Stimulated activated CD4-positive, alpha-beta T cell treated with anti-CD3 and anti-CD28 coated beads, Interleukin-1b, Interleukin-23, amount 100 ng/mL, for 1 hour (primary cell): ENCODE measurements at places on chromosomes 12 and 14.
A peak's percentile ranks its signal among the peaks of the same experiment; 100 is the strongest.

GRCh38 chr12:71664411-71665089 is 449 bp downstream of the THAP2 start:
- no peak for DNase-seq

DNA sequence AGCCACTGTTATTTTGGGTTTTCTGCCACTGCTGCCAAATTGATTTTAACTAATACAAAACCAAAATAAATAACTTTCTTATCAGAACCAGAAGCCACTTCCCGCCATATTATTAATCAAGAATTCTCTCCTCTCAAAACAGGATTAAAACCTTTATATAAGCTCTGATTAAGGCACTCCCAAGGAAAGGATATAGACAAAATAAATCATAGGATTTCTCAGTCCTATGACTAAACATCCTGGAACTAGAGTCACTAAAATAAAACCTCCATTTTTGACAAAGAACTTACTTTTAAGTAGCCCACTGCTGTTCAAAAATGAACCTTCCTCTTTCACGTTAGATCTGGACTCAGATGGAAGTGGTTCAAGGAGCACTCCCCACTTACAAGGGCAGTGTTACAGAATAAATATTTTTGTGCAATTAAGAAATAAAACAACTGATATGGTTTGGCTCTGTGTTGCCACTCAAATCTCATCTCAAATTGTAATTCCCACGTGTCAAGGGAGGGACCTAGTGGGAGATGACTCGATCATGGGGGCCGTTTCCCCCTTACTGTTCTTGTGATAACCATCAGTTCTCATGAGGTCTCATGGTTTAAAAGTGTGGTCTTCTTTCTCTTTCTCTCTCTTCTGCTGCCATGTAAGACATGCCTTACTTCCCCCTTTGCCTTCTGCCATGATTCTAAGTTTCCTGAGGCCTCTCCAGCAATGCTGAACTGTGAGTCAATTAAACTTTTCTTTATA is 26.4 kb downstream of the GXYLT1 start:
- DNase-seq: no peak

- DNase-seq: no peak
Observed at GRCh38 chr14:84361476-84361875, 1168.5 kb upstream of the FLRT2 start.

GRCh38 chr14:89366864-89367778 is 49.9 kb downstream of the FOXN3 start:
- no peak for DNase-seq

- no peak for DNase-seq
Observed at GRCh38 chr14:56812364-56813141, 2.3 kb upstream of the OTX2 start.

DNA sequence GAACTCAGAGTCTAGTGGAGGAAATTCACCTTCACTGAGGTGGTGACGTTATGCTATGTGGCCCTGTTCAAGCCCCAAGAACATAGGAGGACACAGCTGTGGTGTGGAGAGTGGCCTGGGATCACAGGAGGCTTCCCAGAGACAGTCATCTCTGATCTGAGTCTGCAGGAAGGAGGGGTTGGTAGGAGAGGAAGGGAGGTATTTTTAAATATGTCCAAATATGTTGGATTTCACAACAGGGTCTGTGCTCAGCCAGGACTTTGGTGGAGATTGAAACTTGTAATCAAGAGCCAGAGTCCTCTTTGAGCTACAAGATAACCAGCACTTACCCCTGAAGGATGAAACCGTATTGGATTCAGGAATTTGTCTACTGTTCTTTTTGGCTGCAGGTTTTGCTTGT is 26.4 kb upstream of the MED13L start:
- no peak for DNase-seq

- no peak for DNase-seq
Observed at GRCh38 chr14:95374239-95374997, 54.7 kb upstream of the CLMN start.

DNA sequence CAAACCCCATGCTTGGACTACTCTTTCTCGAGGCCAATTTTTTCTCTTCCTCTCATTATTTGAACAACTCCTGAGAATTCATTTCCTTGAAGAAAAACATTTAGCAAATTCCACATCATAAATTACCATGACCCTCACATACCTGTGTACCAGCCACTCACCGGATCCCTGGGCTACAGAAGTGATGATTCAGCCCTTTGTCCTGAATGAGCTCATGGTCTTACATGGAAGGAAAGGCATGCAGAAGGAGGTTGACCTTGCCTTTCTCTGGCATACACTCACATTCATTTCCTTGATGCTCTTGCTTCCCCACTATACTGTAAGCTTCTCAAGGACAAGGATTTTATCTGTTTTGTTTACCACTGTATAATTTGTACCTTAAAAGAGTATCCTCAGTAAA is 191.5 kb downstream of the SLC5A8 start:
- DNase-seq: no peak

GRCh38 chr12:8644345-8645248 is 18.0 kb downstream of the MFAP5 start:
- DNase-seq: no peak

GRCh38 chr14:77105145-77105939 is 7.3 kb downstream of the CIPC start:
- DNase-seq: no peak

DNA sequence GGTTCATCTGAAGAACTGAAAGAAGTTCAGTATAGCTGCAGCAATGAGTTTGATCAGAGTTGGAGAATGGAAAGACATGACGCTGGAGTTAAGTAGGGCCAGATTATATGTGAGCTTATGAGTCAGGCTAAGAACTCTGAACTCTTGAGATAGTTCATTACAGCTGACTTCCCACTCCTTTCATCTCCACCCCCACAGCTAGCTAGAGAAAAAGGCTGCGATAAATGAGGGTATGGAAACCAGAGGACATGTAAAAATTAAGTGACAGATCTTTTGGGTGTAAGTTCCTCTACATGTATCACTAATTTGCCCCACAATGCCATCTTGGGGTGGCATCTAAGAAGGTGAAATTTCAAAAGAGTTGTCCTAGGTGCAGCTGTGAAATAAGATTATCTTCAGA is 28.6 kb downstream of the PYM1 start:
- DNase-seq: peak; percentile 6

DNA sequence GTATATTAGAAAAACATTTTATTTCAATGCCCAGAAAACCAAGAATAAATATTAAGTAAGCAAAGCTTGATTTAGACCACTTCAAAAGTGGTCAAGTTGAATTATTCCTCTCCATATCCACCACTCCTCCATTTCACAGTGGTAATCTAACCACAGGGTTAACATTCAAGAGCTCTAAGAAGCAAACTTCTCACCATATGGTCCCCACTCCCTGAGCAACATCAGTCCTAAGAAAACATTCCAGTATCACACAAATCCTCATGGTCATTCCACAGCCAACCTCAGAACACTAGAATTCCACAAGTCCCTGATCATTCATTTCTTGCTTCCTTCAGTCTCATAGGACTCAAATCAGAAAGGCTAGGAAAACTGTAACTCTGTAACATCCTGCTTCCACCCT is 47.9 kb downstream of the ST8SIA1 start:
- DNase-seq: no peak

DNA sequence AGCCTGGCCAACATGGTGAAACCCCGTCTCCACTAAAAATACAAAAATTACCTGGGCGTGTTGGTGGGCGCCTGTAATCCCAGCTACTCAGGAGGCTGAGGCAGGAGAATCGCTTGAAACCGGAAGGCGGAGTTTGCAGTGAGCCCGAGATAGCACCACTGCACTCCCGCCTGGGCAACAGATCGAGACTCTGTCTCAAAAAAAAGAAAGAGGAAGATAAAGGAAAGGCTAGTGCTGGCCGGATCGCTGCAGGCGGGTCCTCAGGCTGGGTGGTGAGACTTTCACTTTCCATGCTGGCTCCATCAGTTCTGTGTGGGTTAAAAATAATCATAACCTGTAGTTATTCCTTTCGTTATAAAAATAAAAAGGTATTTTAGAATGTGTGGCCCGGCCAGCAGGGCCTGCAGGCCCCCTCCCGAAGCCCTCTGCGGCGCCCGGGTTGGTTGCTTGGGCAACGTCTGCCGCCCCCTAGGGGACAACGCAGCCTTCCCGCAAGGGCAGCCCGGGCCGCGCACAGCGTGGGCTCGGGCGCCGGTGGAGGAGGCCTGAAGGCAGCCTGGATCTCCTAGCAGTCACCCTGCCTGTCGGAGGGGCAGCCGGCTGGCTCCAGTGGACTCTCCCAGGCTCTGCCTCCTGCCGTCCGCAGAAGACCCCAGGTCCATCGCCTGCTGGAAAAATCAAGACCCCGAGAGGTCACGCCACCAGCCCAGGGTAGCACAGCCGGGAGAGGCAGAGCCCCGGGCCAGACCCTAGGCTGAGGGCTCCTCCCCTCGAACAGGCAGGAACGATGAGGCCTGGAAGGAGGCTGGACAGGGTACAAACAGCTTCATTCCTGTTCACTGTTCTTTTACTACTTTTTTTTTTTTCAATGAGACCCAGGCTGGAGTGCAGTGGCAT is 5.0 kb upstream of the SLC25A47 start:
- DNase-seq: peak; percentile 24

DNA sequence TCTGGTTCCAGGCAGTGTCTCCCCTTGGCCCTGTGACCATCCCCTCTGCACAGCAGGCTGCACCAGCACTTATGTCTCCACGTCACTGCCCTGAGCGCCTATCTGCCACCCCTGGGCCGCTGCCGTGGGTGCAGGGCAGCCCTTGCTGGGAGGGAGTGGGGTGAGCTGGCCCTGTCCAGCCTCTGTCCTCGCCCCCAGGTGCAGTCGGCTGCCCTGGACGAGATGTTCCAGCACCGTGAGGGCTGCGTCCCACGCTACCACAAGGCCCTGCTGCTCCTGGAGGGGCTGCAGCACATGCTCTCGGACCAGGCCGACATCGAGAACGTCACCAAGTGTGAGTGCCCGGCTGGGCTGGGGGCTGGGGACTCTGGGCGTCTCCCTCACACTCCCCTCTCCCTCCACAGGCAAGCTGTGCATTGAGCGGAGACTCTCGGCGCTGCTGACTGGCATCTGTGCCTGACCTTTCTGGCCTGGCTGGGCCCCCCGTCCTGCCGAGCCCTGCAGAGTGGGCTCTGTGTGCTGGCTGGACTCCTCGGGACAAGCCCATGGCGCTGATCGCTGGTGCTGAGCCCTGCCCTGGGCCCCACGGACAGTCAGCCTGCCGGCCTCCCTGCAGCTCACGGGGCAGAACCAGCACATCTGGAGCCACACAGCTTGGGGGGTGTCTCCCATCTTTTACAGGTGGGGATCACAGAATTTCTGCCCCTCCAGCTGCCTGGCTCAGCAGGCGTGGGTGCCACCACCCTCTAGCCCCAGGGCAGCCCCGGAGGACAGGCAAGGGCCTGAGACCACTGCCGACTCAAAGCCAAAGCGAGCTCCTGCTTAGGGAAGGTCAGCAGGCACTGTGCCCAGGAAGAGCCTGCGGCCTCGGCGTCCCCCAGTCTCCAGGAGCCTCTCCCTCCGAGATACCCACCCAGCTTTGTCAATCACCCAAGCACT is 7.9 kb upstream of the PUS1 start:
- DNase-seq: no peak

GRCh38 chr14:33764876-33765650 is 185.8 kb downstream of the EGLN3 start:
- no peak for DNase-seq

GRCh38 chr12:121093487-121093891 is 39.2 kb upstream of the P2RX7 start:
- DNase-seq: no peak

DNA sequence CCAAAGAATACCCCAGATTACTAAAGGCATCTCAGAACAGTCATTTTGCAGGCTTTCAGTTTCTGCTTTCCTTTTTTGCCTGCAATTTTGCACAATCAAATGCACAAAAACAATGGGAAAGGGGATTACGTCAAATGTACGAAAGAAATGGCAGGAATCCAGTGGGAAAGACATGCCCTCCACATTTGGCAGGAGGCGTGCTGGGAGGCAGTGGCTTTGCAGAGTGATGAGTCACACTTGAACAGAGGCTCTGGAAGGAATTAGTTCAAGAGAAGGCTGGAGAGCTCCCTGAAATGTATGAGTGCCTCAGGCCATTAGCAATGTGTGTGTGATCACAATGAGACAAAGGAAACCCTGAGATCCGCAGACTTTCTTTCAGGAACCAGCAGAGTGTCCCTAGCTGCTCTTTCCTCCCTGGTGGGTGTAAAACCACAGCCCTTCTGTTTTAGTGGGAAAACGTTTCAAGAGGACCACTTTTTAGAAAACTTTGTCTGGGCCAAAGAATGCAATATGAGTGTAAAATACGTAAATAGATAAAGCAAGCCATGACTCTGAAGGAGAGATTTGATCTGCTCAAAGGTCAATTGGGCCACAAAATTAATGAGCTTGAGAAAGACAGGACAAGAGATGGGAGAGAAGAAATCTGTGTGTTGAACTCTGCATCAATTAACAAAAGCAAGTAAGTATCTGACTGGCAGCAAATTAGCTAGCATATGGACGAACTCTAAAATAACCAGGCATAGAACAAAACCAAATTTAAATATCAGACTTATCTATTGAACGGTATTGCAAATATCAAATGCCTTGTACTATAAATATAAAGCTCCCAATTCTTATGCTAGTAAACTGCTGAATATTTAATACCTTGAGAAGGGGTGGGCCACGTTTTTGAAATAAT is 155.4 kb upstream of the PDE3A start:
- DNase-seq: no peak

DNA sequence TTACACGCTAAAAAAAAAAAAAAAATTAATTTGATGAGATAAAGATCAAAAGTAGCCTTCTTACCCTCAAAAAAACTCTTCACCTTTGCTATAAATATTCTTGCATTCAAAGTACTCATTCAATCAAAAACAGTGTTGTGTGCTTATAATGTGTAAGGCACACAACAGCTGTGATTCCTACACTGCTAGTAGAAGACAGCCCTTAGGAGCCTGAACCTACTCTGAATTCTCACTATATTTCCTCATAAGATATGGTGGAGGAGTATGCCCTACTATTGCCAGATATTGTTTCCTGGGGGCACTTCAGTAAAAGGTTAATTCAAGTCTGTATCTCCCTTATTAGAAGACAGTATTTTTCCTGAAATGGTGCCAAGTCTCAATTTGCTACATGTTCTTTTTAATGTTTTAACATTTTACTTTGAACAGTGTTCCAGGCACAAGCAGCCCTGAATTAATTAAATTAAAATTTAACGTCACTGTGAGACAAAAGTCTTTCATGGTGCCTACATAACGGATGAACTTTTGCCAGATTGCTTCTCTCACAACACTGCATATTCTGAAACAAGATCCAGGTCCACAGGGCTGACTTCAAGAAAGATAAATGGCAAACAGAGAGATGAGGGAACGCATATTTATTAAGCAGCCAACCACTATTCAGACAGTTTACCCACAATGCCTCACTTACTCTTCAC is 19.3 kb downstream of the PPP2R5E start:
- DNase-seq: no peak

- no peak for DNase-seq
Observed at GRCh38 chr12:41514907-41515306, 326.8 kb downstream of the PDZRN4 start.

GRCh38 chr12:124544311-124544970 is 23.0 kb downstream of the NCOR2 start:
- DNase-seq: no peak

DNA sequence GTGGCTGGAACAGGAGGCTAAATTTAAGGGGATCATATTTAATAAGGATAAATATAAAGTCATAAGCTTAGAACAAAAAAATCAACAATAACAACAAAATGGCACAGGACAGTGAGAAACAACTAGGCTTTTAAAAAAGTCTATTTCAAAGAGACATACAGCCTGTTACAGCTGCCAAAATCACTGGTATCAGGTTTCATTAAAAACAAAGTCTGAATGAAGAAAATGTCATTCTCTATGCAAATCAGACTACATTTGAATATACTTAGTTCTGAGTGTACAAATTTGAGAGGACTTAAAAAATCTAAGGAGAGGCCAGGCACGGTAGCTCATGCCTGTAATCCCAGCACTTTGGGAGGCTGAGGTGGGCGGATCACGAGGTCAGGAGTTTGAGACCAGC is 44.0 kb downstream of the TFCP2 start:
- no peak for DNase-seq

- DNase-seq: no peak
Observed at GRCh38 chr14:38567703-38568102, 311.8 kb upstream of the CLEC14A start.
